ENCODE measurements at places on chromosomes 2 and 18. TPM values are rescaled to one million over a fixed set of nuclear protein-coding genes. Genes with fewer than 3 reads are reported as not detected.

The FBXO15 gene
- total RNA-seq = 0.89 TPM

The ITPRIPL1 gene
- 4.4 TPM for total RNA-seq

The CPLX4 gene
- total RNA-seq = not detected

The MTHFD2 gene
- total RNA-seq = 27.3 TPM

The SIGLEC15 gene
- 0.09 TPM for total RNA-seq

The KATNAL2 gene
- 5.0 TPM for total RNA-seq

The UGT1A7 gene
- not detected for total RNA-seq

The HS1BP3 gene
- 9.8 TPM for total RNA-seq

The NMUR1 gene
- total RNA-seq = 0.18 TPM

The SPIRE1 gene
- total RNA-seq = 13.3 TPM

The GRP gene
- not detected for total RNA-seq

The LHCGR gene
- 0.44 TPM for total RNA-seq

The SP110 gene
- 10.9 TPM for total RNA-seq

The IL1R2 gene
- 0.18 TPM for total RNA-seq

The ASB18 gene
- total RNA-seq = 4.7 TPM

The PCARE gene
- 0.09 TPM for total RNA-seq

The GREB1L gene
- 7.2 TPM for total RNA-seq

The STPG4 gene
- total RNA-seq = 0.22 TPM

The IL36B gene
- total RNA-seq = not detected

The ATOH8 gene
- total RNA-seq = 15.7 TPM
